ENCODE measurements at places on chromosomes 11 and 22.

DNA sequence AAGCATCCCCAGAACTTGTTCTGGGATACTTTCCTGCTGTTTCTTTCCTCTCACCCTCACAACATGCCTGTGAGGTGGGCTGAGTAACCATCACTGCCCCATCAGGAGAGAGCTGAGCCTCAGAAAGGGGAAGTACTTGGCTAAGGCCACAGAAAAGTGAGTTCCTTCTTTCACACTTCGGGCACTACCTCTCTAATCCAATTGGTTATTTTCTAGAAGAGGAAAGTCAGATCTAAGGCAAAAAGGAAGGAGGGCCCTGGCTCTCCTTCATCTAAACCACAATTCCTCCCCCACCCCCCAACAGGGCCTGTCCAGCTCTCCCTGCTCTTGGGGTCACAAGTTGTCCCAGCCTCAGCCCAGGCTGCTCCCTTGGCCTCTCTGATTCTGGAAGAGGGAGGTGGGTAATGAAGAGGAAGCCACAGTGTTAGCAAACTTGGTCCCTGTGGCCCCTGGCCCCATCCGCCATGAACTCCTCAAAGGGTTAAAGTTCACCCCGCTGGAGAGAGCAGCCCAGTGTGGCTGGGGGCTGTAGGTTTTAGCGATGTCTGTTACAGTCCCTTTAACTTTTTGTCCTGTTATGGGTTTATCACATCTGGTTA lies 34.0 kb downstream of the SLC22A12 start:
- DNase-seq: no peak

DNA sequence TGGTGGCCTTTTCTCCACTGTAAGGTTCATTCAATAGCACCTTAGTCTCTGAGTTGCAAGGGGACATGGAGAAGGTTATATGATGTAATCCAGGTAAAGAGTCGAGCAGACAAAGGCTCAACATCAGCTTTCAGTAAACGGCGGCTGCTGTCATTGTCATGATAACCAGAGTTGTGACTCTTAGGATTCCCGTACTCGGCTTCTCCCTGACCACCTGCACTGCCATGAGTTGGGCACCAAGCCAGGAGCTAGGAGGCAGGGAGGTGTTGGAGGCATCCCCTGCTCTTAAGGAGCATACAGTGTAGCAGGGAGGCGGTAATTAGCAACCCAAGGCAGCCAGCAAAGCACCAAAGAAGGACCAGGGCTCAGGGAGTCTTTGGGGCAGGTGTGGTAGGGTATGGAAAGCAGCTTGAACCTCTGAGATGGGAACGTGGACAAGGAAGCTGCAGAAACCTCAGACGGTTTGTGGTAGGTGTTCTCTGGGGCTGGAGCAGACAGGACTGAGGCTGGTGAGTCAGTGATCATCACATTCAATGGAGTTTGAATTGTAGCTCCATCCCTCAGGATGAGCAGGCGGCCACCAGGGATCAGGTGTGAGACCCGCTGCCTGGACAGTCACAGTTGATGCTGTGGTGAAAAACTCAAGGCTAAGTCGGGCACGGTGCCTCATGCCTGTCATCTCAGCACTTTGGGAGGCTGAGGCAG lies 31.7 kb downstream of the LIF start:
- no peak for DNase-seq

- no peak for DNase-seq
Measured at GRCh38 chr22:35465109-35465701, 65.3 kb downstream of the MCM5 start.

DNA sequence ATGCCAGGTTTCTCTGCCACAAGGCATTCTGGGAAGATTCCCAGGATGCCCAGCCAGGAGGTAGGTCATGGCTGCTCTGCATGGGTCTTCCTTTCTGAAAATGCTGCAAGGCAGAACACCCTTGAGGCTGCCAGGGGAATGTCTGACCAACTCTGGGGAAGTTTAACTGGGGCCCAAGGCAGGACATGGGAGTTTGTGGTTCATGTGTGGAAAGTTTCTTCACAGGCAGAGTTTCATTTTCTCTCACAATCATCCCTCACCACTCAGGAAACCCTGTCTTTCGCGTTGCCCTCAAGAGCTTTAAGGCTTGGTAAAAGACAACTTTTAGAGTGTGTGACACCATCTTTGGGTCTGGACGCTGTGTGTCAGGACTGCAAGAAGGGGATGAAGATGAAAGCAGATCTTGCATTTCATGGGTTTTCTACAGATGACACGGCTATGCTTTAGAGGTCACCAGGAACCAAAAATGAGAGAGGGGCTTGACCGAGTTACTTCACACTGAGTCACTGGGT lies 133.5 kb downstream of the CD44 start:
- no peak for DNase-seq

GRCh38 chr11:17376493-17376892 lies 12.0 kb downstream of the KCNJ11 start:
- DNase-seq: no peak

- no peak for DNase-seq
Measured at GRCh38 chr11:22922672-22923071, 62.4 kb upstream of the CCDC179 start.

GRCh38 chr11:35105319-35106079 lies 33.5 kb upstream of the CD44 start:
- DNase-seq: no peak

GRCh38 chr11:42023267-42023666 lies 563.8 kb upstream of the LRRC4C start:
- DNase-seq: no peak

DNA sequence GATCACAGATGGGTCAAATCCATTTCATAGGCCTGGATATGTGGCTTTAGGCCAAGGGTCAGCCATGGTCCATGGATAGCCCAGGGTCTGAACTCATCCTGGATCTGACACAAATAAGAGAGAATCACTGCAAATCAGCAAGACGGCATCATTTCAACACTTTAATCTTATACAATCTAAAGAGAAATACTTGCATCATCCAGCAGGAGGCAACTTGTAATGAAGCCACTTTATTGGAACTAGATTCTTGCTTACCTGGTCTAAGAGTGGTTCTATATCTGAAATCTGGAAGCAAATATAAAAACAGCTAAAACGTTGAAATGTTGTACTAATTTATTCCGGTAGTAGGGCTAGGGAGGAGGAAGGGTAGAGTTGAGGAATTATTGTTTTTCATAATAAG lies 870.1 kb downstream of the JRKL start:
- DNase-seq: no peak

DNA sequence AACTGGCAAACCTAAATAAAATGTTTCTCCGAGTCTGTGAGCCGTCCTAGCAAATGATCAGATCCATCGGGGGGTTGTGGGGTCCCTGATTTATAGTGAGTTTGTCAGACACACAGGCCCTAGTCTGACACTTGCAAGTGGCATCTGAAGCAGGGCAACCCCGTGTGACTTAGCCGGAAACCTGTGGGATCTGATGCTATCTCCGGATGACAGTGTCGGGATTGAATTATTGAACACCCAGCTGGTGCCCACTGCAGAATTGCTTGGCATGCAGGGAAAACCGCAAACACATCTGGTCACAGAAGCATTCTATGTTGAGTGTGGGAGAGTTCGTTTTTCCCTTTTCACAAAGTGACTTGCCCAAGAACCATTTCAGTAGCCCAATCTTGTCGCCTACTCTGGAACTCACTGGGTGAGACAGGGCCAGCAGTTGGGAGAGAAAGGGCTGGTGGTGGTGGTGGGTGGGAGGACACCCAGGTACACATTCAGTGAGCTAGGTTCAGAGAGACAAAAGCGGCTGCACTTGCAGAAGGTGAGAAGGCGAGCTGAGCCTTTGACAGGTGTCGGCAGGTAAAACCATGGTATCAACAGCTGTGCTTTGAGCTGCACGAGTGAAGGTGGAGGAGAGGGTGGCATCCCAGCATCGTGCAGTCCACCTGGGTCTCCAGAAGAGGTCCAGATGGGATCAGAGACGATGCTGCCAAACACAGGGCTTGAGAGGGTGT lies 33.7 kb upstream of the B3GAT1 start:
- no peak for DNase-seq

DNA sequence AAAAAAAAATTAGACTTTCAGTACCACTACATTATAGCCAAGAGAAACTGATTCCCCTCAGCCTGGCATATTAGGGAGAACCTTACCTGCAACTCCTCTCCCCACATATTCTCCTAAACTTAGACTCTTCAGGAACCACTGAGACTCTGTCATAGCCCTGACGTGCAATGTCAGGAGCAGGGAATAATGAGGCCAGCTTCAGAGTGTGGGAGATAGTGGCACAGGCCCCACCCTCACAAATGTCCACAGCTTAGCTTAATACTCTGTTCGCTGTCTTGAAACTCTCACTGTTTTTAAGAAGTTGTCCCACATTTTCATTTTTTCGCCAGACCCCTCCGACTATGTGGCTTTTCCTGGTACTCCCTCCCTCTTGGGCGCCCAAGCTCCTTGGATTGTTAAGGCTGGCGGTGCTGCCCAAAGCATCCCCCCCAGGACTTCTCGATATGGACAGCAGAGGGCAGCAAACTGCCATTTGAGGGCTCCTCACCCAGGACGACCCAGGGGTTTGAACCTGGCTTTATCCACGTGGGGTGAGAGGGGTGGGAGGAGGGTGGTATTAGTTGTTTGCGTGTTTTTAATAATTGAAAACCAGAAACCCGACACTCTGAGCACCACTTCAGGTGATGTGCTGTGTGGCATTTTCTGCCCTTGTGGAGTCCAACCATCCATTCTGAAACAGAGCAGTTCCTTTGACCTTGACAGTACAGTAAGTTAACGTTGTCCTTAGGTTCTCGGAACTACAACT lies 45.2 kb upstream of the RASSF10 start:
- DNase-seq: peak; percentile 37

DNA sequence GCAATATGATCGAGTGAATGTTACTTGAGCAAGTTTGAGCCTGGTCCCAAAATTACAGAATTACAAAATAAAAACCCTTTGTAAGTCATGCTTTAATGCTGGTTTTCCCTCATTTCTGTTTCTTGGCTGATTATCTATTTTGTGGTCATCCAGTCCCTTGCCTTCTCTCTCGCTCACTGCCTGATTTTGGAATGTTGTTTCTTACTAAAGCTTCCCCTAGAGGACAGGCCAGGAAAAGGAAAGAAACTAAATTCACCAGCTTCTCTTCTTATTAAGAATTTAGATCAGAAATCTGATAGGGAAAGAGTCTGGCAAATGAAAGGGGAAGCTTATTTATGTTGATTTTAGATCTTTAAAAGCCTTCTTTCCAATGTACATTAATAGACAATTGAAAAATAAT lies 16.6 kb upstream of the BDNF start:
- no peak for DNase-seq

GRCh38 chr11:116925050-116925449 lies 87.6 kb upstream of the APOA1 start:
- no peak for DNase-seq

DNA sequence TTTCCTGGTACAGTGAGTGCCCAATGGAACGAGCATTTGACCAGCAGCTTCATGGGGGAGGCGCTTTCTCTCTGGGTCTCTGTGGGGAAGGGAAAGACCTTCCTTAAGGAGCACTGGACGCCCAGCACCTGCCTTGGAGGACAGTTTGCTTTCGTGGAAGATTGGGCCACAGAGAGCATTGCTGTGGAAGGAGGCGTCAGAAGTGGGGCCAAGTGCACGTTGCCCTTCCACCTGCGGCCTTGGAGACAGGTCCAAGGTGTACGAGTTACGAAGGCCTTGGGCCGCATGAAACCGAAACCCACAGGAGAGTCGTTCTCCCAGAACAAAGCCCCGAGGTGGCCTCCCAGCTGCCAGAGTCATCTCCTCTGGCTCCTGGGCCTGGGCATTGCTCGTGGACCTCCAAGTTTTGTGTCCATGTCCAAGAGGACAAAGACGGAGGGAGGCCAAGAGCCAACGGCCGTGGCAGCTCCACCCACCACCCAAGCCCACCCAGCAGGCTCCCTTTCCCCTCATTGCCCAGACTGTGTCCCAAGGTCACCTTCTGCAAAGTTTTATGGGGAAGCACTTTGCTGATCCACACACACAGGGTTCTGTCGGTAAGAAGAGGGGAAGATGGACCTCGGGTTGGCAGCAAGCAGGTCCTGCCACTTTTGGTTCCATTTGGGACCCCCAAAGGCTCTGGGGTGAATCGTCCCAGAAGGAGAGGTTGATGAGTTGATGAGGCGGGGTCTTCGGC lies 5.8 kb upstream of the NLRP6 start:
- no peak for DNase-seq

DNA sequence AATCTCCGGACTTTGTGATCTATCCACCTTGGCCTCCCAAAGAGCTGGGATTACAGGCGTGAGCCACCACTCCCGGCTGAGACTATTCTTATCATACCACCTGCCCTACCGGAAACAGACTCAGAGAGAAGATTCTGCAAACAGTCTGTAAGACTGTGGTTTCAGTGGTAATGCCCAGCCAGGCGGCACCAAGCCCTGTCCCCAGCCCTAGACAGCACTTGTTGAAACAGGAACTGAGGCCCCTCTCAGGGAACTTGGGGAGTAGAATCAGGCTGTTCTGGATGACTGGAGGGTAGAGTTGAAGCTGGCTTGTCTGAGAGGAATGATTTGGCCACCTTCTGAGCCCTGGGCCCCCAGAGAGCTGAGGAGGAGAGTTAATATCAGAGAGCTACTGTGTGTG lies 1.3 kb upstream of the INSC start:
- no peak for DNase-seq

DNA sequence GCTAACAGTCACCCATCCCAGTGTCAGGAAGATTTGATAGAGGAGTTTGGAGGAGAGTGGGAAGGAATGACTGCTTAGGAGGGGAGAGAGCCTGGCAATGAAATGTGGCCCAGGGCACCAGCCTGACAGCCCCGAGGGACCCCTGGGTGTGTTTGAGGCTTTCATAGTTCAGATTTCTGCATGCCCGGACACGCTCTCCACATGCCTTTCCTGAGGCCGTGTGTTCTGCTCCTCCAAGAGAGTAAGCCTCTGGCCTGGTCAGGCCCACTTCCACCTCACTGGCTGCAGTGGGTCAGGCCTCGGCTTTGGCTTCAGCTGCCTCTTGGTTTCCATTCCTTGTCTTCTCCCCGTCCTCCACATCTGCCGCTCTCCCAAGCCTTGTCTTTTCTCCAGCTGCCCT lies 78.4 kb downstream of the C22orf31 start:
- DNase-seq: no peak

DNA sequence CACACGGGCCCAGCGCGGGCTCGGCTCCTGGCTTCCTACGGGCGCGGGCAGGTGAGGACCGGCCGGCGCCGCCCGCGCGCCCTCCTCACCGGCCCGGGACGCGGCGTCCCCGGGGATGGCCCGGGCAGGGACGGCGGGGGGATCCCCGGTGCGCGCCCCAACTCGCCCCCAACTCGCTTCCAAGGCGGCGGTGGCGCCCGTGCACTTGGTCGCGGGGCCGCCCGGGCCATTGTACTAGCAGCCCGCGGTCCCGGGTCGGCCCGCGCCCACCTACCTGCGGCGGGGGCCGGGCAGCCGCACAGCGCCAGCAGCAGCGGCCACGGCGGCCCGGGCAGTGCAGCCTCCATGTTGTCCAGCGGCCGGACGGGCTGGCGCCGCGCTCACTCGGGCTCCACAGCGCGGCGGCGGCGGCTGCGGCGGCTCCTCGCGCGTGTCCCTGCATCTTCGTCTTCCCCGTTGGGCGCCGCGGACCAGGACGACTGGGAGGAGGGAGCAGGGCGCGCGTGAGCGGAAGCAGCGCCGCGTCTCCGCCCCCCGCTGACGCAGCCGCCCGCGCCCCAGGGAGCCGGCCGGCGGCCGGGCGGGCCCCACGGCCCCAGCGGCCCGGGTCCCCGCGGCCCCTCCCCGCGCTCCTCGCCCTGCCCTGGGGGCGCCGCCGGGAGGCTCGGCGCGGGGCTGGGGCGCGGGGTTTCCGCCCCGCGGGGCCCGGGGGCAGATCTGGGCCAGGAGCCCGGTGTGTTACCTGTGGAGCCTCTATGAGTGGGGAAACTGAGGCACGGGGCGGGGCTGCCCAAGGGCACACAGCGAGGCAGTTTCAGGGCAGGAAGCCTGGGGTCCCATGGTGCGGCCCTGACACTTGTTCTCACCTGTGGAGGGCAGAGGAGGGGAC lies 159.3 kb upstream of the GRK3 start:
- DNase-seq: peak; percentile 35

GRCh38 chr11:1087279-1087960 lies 12.7 kb downstream of the MUC2 start:
- no peak for DNase-seq
